ENCODE measurements at places on chromosomes 2 and 18. TPM values are rescaled to one million over a fixed set of nuclear protein-coding genes. Genes with fewer than 3 reads are reported as not detected.

EMILIN1 gene
- 72.2 TPM for total RNA-seq

ACOXL gene
- total RNA-seq = 0.16 TPM

DUSP19 gene
- total RNA-seq = 9.3 TPM

CGREF1 gene
- total RNA-seq = 12.1 TPM

SEMA4C gene
- total RNA-seq = 57.8 TPM

NT5C1B gene
- total RNA-seq = not detected

PLEKHM3 gene
- 60.8 TPM for total RNA-seq

All from camera-type eye (tissue), 1 donor.